Stimulated activated CD4-positive, alpha-beta T cell treated with anti-CD3 and anti-CD28 coated beads, TNF-alpha, amount 100 ng/mL, for 24 hours (primary cell): ENCODE measurements at places on chromosomes 12 and 14.

GRCh38 chr12:80708975-80709328 is 1.5 kb downstream of the MYF6 start:
- no peak for DNase-seq

- DNase-seq: no peak
Measured at GRCh38 chr12:98532687-98533304, 17.4 kb downstream of the TMPO start.

DNA sequence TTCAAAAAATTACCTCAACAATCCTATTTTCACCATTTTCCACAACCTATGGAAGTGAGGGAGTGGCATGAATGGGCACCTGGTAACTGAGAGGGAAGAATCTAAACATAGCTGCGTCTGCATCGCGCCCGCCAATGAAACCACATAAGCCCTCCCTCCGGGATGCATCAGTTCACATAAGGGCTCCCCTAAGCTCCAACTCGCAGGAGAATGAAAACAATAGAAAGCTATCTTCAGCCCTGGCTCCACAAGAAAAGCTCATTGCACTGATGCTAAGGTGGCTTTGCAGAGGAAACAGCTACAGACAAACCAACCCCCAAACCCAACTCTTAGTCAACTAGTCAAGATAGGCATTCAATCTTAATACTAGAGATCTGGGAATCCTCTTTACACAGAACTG is 173.3 kb downstream of the FOXN3 start:
- DNase-seq: no peak

- no peak for DNase-seq
Measured at GRCh38 chr14:42323426-42323825, 716.8 kb downstream of the LRFN5 start.

- no peak for DNase-seq
Measured at GRCh38 chr14:59900556-59900955, 19.4 kb upstream of the LRRC9 start.

- no peak for DNase-seq
Measured at GRCh38 chr14:41558490-41558889, 48.2 kb upstream of the LRFN5 start.

- no peak for DNase-seq
Measured at GRCh38 chr12:58202933-58203718, 261.8 kb downstream of the ATP23 start.

- no peak for DNase-seq
Measured at GRCh38 chr12:16602412-16602811, 3.5 kb downstream of the LMO3 start.

DNA sequence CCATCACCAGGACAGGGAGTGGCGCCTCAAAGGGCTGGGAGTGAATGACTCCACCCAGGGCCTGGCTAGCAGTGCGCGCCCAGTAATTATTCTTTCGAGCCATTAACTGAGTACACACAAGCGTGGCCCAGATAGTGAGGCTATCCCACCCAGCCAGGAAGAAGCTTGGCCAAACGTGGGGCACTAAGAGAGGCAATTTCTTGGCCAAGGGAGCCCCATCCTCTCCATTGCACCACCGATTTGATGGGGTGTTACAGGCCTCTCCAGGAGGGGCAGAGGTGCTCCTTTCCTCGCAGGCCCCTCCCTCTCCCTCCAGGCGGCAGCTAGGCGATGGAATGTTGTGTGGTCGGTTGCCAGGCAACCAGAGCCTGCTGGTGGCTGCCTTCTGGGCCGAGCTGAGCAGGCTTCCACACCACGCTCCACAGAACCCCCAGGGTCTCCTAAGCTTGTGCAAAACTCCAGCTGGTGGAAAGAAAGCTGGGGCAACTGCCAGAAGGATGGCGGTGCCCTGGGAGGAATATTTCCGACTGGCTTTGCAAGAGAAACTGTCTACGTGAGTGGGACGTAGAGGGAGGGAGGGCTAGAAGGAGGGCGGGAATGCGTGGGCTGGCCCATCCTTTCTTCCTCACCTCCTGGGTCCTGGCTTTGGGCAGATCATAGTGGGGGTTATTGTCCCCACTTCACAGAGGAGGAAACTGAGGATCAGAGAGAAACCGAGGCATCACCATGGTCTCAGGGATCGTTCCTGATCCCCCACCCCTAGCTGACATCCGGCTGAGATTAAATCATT is at the start of gene CFAP73:
TSS of gene CFAP73 (plus strand) at position 364 of the 790 bp plus-strand sequence. CDS start at position 498, 134 bp downstream.
- no peak for DNase-seq

DNA sequence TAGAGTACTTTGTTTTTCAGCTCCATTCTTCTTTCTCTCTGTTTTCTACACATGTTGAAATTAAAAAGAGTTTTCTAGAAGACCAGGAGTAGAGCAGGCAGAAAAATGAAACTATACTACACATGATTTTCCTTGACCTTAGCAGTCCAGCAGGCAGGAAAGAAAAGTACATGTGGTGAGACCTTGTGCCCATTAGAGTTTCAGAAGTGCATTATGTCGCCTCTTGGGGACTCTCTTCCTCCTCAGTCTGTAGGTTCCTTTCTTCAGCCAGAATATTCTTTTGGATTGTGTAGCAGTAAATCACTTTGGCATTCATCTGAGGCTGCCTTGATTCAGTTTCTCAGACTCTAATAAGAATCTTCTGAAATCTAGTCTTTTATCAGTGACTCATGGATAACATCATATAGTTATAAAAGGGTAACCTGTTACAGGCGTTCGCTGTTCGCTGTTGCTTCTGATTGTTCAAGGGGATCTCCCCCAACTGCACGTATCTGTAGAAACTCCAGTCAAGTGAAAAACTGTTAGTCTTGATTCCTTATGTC is 161.8 kb downstream of the ANO4 start:
- no peak for DNase-seq

DNA sequence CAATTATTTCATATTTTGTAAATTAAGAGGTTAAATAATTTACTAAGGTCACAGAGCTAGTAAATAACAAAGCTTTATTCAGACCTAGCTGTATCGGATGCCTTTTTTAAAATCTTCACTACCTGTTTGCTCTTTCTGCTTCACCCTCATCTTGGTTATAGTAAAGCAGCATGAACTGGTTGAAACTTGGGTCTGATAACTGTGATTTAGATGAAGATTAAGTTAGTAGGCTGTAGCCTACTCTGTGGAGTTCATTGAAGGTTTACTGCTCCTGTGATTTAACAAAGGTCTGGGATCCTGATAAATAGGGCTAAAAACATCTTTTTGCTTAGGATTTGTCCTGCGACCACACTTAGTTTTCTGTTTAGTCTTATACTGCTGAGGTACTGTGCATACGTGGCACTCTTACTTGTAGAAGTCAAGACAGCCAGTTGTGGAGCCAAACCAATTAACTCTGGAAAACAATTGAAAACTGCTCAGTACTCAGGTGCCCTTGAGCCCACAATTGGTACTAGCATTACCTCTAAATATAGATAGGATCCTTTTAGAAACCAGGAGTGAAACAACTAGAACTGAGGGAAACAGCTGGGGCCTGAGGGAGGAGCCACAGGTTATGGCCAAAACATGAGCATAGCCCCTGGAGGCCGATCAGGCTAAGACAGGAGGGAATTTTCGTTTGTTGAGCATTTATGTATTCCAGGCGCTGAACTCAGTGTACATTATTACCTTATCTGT is 2.3 kb downstream of the SPATS2 start:
- no peak for DNase-seq

DNA sequence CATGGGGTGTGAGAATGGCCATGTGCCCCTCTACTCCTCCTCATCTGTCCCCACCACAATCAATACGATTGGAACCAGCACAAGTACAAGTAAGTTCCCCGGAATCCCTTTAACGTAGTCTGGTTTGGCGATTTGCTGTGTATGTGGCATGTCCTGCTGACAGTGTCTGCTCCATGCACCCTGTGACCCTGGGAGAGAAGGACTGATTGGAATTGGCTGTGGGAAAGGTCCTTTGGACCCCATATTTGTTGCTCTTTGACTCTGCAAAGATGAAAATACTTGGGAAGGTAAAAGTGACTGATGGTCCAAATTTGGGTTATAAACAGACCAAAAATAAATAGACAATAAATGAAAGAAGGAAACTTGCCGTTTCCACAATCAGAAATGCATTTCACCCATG is 135.6 kb downstream of the SAMD4A start:
- no peak for DNase-seq

GRCh38 chr12:26177283-26177682 is 18.1 kb upstream of the SSPN start:
- DNase-seq: no peak

- no peak for DNase-seq
Measured at GRCh38 chr14:91879196-91879595, 11.9 kb upstream of the TC2N start.

GRCh38 chr12:92541731-92542130 is 161.1 kb upstream of the PLEKHG7 start:
- DNase-seq: no peak

DNA sequence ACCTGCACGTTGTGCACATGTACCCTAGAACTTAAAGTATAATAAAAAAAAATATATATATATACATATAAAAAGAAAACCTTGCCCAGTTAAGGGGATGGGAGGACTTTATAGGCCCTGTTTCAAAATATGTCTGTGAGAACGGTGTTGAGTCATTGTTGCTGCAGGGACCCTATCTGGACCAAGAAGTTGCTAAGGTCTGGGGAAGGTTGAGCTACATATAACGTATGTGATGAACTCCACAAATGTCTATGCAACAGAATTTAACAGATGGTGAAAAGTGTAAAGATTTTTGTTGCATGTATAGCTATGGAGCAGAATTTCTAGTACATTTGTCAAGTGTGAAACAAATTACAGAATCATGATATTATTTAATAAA is 59.7 kb downstream of the TBC1D30 start:
- DNase-seq: no peak

- DNase-seq: no peak
Measured at GRCh38 chr12:56927281-56927680, 6.9 kb downstream of the SDR9C7 start.

- no peak for DNase-seq
Measured at GRCh38 chr12:89603678-89604077, 77.8 kb upstream of the POC1B start.
